ENCODE measurements at places on chromosomes 16 and 17.

GRCh38 chr16:21218153-21218552 lies 6.8 kb upstream of the ZP2 start:
- no peak for DNase-seq

DNA sequence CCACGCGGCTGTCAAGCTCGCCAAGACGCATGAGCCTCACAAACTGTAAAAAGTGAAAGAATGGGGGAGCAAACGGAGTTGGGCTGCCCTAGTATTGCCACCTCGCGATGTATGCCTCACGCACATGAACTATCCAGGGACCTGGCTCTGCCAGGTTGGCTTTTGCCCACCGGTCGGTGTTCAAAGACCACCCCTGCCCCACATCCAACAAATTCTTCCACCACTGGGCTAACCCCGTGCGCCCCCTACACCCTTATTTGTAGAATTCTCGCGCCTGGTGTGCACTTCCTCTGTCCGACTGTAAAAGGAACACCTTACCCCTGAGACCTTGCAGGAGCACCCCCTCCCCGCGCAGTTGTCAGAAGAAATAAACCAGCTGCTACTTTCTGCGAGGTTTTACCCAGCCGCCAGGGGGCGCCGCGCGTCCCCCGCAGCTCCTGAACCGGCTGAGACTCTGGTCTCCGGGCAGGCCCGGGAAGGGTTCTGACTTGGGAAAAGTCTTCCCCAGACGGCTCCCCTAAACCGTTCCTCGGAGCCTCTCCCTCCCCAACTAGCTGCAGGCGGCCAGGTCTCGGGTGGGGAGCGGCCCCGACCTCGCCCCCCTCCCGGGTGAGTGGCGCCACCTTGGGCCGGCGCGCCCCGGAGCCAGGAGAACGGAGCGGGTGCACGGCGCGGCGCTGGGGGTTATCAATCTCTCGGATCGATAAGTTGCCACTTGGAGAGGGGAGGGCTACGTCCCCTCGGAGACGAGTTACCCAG lies 1.7 kb upstream of the ZNF423 start:
- no peak for DNase-seq

DNA sequence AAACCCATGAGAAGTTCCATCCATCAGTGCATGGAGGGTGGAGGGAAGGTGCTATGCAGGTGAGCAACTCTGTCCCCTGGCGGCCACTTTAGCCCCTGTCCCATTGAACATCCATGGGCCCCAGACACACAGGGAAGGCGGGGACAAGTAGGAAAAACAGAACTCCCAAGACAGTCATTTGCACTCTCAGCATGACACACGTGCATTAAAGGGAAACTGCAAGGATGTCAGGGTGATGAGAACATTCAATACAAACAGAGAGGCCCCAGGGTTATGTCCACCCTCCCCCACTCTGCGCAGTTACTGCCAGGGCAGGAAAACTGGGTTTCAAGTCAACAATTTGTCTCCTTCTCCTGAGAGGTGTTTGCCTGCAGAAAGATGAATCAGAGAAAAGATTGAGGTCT lies 44.0 kb upstream of the AKTIP start:
- no peak for DNase-seq

GRCh38 chr17:7932483-7932891 lies 481 bp downstream of the CNTROB start:
- peak; percentile 9 for DNase-seq

DNA sequence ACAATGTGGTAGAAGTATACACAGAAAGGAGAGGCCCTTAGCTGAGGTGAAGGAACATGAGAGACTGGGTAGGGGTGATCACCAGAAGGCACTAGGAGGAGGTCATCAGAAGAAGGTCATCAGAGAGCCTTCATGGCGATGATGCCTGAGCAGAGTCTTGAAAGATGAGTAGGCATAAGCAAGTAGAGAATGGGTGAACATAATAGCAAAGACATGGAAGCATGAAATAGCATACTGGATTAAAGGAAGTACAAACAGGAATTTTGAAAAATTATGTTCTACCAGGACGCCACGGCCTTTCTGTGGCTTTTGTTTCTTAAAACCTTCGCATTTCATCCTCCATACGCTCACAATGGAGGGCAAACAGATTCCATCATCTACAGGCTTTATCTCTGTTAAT lies 2.9 kb downstream of the IKZF3 start:
- no peak for DNase-seq

DNA sequence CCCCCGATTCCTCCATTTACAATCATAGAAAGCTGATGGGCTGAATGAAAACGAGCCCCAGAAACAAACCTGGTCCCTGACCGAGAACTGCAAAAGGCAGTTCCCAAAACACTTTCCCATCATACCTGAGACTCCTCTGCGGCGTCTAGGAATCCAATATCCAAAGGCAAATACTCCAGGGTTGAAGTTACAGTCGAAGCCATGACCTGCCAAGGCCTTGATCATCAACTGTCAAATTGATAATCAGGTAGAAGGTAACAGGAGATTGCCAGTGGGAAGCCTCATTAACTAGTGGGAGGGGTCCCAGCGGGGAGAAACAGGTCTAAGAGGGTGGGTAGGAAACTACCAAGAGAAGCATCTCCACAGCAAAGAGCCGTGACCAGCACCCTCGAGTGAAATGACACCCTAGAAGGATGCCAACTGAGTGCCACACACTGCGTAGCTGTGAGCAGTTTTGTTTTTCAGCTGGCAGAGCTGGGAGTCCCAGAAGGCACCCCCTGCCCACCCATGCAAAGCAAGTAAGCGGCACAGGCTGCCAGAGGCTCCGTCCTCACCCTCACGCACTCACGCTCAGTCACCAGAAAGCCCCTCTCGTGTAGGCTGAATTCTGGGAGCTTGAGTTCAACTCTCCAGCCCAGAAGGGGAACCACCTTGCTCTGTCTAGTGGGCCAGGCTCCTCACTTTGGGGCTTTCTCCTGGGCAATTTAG lies 146.1 kb downstream of the GAS7 start:
- no peak for DNase-seq

DNA sequence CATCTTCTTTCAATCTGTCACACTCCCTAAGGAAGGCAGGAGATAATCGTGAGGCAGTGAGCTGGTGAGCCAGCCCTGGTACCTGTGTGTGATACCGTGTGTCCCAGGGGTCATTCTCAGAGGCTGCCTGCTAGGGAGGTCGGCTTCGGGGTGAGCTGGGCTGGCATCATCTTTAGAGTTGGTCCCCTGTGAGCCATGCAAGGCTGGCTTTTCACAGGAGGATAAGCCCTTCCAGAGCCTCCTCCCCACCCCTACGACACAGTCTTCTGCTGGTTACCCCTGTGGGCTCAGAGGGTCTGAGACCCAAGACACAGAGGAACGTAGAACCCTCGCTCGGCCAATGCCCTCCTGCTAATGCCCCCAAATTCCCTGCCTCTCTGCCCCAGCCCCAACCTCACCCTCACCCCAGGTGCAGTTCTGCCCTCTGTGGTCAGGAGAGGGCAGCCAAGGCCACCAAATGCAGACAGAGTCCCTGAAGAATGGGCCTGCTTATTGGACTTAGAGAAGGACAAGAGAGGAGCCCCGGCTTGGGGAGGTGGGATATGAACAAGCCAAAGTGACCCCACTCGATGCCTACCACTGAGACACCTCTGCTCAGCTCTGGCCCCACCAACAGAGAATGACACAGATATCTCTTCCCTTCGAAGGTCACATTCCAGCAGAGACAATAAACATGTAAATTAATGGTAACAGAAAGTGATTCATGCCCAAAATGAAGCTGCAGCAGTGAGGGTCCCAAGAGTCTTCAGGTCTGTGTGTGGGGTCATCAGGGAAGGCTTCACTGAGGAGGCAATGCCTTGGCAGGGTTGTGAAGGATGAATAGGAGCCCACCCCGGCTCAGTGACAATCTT lies 80.8 kb upstream of the CCL1 start:
- no peak for DNase-seq

DNA sequence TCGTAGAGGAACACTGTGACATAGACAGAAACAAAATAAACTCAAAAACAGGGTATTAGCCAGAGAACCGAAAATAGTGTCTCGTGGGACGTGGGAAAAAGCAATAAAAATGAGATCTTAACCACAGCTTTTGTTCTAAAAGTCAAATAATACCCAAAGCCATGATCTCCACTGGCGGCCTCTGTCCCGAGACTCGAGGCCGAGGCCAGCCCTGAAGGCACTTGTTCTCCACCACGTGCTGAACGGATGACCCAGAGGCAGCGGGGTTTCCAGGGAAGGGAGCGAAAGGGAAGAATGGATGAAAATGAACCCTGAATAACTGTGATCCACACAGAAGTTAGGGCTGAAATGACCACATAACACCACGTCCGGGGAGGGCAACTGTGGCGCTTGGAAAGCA lies 84.8 kb upstream of the CREBBP start:
- no peak for DNase-seq

DNA sequence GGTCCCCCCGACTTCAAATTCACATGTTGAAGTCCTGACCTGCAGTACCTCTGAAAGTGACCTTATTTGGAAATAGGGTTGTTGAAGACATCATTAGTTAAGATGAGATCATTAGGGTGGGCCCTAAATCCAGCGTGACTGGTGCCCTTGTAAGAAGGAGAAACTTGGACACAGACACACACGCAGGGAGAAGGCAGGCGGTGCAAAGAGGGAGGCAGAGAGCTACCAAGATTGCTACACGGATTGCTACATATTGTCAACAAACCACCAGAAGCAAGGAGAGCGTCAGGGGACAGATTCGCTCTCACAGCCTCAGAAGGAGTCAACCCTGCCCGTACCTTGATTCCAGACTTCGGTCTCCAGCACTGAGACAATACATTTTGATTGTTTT lies 6.8 kb upstream of the WBP2 start:
- DNase-seq: no peak

DNA sequence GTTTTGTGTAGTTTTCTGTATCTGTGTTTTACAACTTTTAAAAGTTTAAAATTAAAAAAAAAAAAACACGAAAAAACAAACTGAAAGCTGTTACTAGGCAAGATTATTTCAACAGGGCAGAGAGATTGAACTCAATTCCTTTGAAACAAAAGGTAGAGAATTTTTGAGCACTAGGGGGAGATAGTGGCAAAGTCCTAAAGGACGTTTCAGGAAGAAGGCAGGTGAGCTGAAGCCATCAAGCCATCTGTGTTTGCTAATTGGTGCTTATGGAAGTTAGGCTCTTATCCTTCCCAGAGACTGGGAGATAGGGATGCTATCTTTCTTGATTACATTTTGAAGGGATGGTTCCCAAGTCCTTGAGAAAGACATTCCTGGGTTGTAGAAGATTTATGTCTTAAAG lies 70.6 kb upstream of the CLEC3A start:
- DNase-seq: no peak

- DNase-seq: no peak
Measured at GRCh38 chr17:2883544-2884213, 87.4 kb downstream of the RAP1GAP2 start.

DNA sequence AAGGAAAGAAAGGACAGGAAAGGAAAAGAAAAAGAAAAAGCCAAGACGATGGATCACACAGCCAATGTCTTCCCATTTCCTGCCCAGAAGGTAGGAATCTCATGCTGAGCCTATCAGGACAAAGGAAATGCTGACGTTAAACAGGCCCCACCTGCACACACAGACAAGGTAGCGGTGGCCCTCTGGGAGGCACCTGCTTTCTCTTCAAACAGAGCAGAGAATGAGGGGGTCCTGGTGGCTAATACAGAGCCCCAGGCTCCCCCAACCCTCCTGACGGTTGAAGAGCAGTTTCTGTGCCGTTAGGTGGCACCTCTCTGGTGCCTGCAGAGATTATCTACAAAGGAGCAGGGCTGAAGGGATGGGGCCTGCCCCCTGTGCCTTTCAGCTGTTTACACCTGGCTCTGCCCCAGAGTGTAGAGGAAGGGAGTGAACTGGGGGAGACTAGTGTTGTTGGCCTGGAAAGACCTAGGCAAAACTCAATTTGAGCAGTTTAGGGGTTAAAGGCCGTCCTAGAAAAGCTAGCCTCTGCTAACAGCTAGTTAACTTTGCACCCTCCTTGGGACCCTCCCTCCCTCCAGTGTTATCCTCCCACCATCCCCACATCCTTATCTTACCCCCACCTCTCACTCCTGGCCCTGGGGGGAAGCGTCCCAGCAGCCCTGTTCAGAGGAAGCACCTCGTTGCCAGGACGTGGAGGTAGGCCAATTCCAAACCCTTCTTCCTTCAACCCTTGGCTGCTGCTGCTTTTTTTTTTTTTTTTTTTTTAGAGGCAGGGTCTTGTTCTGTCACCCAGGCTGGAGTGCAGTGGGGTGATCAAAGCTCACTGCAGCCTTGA lies 56.3 kb downstream of the ARHGAP27 start:
- DNase-seq: no peak

GRCh38 chr16:27894386-27894785 lies 169.1 kb downstream of the GSG1L start:
- DNase-seq: no peak

- DNase-seq: no peak
Measured at GRCh38 chr17:1718362-1719165, 5.9 kb upstream of the WDR81 start.

DNA sequence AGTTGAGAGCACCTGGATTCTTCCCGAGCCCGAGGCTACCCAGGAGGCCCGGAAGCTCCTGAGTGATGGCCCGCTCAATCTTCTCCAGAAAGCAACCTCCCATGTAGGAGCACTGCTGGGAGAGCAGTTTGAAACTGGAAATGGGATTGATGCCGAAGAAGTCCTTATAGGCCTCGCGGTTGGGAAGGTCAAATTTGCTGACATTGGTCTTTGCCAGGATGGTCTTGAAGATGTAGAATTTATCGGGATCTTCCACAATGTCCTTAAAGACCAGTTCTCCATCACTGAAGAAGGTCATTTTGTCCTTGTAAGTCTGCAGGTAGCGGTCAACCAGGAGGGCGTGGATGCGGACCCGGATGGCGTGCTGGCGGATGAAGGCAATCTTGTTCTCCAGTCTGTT lies 49.7 kb downstream of the SRL start:
- no peak for DNase-seq

- DNase-seq: no peak
Measured at GRCh38 chr17:66625311-66625767, 209.6 kb upstream of the CACNG5 start.

DNA sequence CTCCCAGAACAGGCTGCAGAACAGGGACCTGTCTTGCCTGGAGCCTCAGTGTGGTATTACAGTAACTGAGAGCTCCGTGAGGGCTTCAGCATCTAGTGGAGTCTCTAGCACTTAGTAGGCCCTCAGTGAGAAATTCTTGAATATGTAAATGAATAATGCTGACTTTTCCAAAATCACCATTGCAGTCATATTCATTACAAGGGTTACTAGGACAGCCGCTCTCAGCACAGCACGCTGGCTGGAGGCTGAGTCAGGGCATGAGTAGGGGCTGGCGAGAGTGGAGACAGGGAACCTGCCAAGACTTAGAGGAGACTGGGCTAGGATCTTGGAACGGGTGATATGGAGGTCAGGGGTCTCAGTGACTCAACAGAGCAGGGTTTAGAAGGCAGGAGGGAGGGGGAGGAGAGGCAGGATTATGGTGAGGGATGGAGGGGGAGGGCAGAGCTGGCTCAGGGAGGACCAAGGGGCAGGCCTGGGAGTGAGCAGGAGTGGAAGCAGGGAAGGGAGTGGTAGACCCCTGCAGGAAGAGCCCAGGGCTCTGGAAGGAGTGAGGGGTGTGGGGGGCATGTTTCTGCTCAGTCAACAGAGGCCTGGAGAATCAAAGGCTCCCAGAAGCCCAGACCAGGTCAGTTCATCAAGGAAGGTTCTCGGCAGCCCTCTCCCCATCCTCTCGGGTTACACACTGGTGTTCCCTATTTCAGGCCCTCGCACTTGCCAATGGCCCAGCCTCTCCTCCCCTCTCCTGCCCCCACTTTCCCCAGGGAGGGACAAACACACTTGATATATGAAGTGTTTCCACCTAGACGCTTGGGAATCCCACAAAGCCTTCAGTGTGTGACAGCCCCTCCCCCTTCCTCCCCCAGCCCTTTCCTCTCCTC lies 42.3 kb downstream of the FZD2 start:
- peak; percentile 95 for DNase-seq

GRCh38 chr16:52117171-52117570 lies 429.8 kb downstream of the TOX3 start:
- no peak for DNase-seq

Measured in HFF-Myc (cell line).